ENCODE measurements at places on chromosomes 5 and 9.

- DNase-seq: no peak
Measured at GRCh38 chr9:106503759-106504158, 359.2 kb upstream of the ZNF462 start.

DNA sequence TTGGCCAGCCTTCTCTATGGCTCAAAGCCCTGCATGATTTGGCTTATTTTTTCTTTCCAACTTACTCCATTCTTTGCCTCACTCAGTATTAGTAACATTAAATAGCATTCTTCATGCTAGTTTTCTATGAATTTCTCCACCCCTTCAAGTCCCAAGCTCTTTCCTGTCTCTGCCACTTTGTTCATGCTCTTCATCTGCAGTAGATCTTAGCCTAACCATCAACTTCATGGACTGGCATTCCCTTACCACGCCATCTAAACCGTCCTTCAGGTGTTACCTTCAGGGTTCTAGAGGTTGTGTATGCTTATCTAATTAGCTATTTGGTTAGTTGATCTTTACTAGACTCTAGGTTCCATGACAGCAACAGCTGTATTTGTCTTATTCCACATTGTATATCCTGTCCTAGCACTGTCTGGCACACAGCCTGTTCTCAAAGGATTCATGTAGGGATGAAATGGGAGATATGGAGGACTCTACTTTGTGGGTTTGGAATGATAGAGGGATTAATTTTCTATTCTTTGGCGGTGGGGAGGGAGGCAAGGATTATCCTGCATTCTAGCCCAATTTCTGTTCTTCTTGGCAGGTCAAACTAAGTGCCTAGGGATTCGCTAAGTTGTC is 26.4 kb downstream of the TMEM167A start:
- no peak for DNase-seq

GRCh38 chr9:94908011-94908563 is 181.6 kb downstream of the AOPEP start:
- peak; percentile 66 for DNase-seq

DNA sequence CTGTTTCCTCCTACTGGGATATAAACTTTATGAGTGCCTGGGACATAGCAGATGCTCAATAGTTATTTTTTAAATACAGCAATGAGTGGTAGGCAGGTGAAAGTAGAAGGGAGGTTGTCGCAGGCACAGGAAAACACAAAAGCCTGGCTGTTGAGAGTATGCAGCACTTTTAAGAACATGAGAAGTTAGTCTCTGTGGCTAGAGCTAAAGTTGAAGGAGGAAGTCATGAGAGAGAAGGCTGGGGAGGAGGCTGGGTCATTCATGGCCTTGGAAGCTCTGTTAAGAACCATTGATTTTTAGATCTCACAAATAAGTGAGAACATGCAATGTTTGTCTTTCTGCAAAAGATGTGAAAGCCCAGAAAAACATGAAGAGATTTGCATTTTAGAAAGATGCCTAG is 126.7 kb downstream of the PRKACG start:
- no peak for DNase-seq

DNA sequence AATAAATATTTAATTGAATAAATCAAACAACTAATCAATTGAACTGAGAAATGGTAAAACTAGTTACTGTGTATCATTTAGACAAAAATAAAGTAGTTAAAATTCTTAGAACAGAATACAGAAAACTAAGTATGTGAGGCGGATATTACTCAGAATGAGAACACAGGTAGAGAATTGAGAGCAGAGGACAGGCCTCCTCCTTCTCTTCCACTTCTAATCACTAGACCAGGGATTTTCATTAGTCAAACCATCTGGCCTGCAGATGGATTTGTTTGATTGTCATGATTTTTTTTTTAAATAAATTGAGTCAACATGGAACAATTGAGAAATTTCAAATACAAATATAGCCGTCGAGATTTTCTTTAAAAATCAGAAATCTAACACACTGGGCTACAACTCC is 198.6 kb upstream of the HMHB1 start:
- no peak for DNase-seq

DNA sequence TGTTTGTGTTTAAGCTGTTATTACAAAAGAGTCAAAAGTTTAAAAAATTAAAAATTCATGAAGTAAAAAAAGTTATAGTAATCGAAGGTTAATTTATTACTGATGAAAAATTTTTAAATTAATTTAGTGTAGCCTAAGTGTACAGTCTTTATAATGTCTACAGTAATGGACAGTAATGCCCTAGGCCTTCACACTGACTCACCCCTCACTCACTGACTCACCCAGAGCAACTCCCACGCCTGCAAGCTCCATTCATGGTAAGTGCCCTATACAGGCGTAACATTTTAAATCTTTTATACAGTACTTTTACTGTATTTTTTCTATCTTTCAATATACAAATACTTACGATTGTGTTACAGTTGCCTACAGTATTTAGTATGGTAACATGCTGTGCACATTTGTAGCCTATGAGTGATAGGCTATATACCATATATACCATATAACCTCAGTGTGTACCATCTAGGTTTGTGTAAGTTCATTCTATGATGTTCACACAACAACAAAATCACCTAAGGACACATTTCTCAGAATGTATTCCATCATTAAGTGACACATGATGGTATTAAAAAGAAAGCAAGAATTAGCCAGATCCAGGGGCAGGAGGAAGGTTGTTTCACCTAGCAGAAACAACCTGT is 40.1 kb downstream of the DCAF10 start:
- no peak for DNase-seq

GRCh38 chr5:151245680-151246219 is 7.2 kb upstream of the GM2A start:
- no peak for DNase-seq

- peak; percentile 97 for DNase-seq
Measured at GRCh38 chr5:143536364-143536763, 132.9 kb upstream of the NR3C1 start.

GRCh38 chr5:91302958-91303357 is 80.2 kb downstream of the ARRDC3 start:
- no peak for DNase-seq

GRCh38 chr9:95887926-95888497 is 12.5 kb downstream of the ERCC6L2 start:
- DNase-seq: no peak

- DNase-seq: no peak
Measured at GRCh38 chr5:9062873-9063272, 483.0 kb downstream of the SEMA5A start.

- DNase-seq: no peak
Measured at GRCh38 chr9:114000671-114001409, 77.3 kb downstream of the AMBP start.

DNA sequence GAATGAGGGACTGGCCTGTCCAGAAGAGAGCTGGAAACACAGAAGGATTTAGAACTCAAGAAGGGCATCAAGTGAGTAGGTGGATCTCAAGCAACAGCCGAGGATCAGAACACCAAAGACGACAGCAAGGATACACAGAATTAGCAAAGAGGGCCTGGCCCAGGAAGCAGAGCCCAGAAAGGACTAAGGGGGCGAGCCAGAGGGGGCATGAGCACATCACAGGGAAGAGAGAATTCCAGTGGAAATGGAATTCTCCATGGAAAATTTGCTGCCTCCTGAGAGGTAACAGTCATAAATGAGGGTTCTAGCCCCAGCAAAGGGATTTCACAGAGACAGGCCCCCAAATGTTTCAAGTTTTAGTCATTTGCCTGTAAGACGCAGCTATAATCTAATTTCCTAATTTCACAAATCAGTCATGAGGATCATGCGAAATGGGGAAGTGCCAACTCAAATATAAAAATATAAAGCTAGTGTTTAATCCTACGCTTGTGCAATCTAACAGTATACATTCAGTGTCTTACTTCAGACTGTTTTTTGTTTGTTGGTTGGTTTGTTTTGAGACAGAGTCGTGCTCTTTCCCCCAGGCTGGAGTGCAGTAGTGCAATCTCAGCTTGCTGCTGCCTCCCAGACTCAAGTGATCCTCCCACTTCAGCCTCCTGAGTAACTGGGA is 46.7 kb downstream of the FNBP1 start:
- DNase-seq: no peak

All from muscle of back (tissue), 13 donors.